ENCODE measurements at places on chromosomes 1 and 21.
A peak's percentile ranks its signal among the peaks of the same experiment; 100 is the strongest.

DNA sequence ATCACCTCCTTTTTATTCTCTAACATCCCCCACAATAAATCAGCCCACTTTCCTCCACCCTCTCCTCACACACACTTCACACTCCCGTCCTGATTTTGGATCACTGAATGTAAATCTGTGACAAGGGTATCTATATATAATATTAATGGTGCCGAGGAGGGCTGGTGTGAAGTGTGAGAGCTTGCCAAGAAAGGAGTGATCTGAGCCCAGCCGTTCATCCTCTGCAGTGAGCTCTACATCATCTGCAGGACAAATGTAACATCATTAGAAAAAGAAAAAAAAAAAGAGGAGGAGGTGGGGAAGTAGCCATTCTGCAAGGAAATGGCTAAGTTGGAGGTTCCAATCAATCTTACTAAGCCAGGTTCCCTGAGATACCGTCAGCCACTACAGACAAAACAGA lies 291.7 kb upstream of the RRP15 start:
- DNase-seq: no peak

DNA sequence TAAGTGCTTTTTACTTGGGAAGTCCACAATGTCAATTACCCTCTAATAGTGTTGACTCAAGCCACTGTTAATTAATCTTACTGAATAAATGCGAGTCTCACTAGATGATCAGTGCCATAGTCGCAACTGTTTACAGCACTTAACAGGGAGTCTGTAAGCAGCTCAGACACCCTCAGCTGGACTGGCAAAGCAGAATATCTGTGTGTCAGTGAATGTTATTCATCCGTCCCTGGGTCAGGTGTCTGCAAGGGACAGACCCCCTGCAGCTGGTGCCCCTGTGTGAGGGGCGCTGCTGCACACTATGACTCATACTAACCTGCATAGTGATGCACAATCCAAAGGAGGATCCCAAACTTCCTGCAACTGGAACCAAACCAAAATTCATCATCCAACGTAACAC lies 306.5 kb downstream of the HHIPL2 start:
- no peak for DNase-seq

DNA sequence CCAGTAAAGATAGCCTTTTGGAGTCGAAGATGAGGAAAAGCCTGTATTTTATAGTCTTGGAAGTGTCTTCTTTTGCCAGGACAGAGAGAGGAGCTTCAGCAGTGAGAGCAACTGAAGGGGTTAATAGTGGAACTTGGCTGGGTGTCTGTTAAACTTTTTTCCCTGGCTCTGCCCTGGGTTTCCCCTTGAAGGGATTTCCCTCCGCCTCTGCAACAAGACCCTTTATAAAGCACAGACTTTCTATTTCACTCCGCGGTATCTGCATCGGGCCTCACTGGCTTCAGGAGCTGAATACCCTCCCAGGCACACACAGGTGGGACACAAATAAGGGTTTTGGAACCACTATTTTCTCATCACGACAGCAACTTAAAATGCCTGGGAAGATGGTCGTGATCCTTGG lies at the start of gene VCAM1:
VCAM1 (plus strand) TSS at position 253 of the 400 bp plus-strand sequence; CDS start at position 372, 119 bp downstream.
- DNase-seq: no peak

DNA sequence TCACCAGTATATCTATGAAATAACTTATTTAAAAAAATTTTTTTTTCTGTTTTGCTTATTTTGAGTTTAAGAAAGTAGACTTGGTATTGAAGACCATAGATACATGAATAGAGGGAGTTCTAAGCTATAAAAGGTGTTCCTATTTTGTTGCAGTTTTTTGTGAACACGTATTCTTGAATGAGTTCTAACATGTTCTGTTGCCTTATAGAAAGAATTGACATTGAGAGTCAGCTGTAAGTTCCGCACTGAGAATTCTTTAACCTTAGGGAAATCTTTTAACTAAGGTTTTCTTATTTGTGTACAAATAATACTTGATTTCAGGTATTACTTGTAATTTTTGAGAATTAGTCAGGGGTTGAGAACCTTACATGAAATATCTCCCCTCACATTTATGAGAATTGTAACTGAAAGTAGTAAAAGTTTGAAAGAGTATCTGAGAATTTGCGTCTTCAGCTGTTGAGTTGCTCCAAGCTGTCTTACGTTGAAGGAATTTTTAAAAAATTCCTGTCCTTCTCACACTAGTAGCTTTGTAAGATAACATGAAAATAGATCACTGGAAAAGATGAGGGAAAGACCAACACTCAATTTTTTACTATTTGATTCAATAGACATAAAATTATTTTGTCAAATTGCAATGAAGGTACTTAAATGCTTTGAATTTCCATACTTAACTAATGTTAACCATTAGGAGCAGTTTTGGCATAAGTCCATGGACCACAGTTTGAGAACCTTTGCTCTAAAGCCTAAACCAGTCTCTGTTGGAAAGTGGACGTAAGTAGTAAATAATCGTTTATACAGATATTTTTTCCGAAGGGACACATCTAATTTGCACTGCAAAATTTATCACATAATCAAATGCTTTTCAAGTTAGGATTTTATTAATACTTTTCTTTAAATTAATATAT lies 3.8 kb downstream of the DR1 start:
- no peak for DNase-seq

- DNase-seq: no peak
These were observed 24.2 kb downstream of the CC2D1B start for GRCh38 chr1:52341655-52342260.

DNA sequence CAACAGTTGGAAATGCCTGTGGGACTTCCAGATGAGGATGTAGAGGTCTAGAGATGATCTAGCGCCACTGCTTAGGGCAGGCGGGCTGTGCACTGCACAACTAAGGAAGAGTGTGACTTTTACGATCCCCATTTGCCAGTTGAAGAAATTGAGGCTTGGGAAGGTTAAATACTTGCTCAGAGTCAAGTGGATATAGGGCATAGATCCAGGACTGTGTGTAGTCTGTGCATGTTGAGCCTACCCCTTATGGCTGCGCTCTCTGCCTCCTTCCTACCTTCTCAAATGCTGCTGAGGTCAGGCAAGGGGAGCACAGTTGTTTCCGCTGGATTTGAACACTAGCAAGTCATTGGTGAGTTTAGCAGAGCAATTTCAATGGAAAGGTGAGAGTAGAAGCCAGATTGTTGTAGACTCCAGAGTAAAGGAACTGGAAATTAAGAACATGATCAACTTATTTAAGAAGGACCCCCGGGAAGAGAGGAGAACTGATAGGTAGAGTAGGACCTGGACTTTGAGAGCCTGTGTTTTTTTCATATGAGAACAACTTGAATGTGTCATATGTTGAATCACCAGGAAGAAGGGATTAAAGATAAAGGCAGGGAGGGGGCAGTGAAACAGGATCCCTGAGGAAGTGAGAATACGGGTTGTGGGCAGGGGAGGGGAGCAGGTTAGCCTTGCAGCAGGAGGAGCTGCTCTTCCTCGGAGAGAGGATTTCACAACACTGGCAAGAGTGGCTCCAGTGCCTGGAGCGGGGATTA lies 2.7 kb downstream of the CAPN2 start:
- no peak for DNase-seq

DNA sequence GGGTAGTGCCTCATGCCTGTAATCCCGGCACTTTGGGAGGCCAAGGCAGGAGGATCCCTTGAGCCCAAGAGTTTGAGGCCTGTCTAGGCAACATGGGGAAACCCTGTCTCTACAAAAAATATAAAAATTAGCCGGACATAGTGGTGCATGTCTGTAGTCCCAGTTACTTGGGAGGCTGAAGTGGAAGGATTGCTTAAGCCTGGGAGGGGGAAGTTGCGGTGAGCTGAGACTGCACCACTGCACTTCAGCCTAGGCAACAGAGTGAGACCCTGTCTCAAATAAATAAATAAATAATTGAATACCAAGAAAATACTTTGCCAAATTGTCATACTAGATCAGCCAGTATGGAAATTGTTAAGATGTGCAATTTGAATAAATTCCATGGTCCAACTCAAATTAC lies 5.9 kb upstream of the RBBP5 start:
- no peak for DNase-seq

DNA sequence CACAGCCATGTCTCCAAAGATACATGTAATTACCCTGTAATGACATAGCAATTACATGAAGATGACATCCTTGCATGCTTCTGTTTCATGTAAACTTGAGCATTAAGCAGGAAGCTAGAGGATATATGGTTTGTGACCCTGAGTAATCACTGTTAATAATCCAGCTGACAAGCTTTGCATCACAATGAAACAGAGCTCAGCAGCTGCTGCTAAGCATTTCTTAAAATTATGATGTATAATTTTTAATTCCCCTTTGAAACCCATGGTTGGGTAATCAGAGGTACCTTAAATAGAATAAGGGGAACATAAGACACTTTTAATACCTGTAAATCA lies 293.5 kb downstream of the NTNG1 start:
- DNase-seq: no peak

GRCh38 chr1:245441689-245442088 lies 286.9 kb downstream of the KIF26B start:
- no peak for DNase-seq

GRCh38 chr1:148010527-148010926 lies 82.3 kb downstream of the GPR89B start:
- no peak for DNase-seq

DNA sequence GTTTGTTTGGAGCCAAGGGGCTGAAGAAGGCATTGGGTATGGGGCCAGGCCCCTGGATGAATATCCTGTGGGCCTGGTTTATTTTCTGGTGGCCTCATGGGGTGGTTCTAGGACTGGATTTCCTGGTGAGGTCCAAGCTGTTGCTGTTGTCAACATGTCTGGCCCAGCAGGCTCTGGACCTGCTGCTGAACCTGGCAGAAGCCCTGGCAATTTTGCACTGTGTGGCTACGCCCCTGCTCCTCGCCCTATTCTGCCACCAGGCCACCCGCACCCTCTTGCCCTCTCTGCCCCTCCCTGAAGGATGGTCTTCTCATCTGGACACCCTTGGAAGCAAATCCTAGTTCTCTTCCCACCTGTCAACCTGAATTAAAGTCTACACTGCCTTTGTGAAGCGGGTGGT lies 1.4 kb downstream of the ACKR1 start:
- no peak for DNase-seq

DNA sequence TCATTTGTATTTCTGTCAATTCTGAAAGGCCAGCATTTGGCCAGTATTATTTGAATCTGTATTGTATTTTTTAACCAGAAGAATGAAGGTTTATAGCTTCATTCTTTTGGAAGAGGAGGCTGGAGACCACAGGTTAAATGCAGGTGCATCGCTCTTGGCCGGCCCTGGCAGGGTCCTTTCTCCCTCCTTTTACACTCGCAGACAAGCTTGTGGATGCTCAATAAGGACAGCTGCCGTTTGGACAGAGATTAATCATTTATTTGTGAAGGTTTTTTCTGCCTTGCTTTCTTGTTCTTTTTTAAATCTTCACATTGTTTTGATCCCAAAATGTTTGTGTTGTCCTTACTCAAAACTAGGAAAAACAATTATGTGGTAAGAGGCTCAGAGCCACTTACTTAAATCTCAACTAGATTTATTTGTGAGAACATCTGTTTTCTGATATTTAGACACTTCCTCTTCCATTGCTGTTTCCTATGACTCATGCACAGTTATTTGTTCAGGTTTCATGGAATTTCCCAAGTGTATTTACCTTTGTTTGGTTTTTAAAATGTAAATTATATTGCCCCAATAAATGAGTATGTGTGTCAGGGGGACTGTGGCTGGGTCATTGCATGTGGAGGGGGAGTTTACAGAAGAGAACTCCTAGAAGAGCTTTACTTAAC lies 46.7 kb upstream of the LAMC2 start:
- no peak for DNase-seq

DNA sequence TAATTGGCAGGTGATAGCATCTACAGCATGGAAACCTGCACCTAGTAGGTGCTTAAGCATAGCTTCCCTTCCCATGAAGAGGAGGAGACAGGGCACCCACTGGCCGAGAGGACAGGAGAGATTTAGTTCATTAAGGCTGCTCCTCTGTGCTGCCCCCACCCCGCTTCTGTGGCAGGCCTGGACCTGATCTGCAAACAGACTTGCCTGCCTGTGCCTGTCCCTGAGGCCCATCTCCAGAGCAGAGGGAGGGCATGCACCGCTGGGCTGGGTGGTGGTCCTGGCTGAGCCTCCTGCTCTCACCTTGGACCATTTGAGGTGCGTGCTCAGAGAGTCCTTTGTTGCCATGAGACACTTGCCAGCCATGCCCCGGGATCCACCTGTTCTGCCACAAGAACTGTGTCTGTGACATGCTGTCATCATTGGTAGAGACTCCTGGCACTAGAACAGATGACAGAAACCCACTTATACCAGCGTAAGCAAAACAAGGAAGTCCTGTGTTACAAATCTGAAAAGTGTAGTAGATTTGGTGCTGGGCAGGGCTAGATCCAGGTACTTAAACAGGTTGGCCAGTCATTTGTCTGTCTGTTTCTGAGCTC lies 55.6 kb downstream of the PTPRF start:
- peak; percentile 16 for DNase-seq

All from NCI-H526 treated with DMSO at 0.1 percent for 48 hours (cell line).